ENCODE measurements at places on chromosomes 3 and 15. TPM values are rescaled to one million over a fixed set of nuclear protein-coding genes. Genes with fewer than 3 reads are reported as not detected.

The CFAP100 gene
- not detected for total RNA-seq

The AMIGO3 gene
- not detected for total RNA-seq

DNA sequence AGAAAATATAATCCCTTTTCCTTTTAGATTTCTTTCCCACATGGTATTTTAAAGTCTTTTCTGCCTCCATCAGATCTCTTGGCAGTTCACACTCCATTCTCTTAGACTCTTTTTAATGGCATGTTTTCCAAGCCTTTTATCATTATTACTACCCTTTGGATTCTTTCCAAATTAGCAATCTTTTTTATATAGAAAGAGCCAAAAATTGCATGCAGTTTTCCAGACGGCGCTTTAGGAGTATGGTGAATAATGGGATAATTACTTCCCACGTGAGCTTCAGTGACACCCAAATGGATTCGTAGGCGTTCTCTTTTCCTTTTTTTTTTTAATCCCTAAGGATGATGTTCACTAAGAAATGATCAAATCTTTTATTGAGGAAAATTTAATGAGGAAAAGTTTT, 354.8 kb upstream of the DNAJC19 start:
- no peak for DNase-seq

The RYR3 gene
- under 0.01 TPM for total RNA-seq

The APPL1 gene
- total RNA-seq, result 25.4 TPM

DNA sequence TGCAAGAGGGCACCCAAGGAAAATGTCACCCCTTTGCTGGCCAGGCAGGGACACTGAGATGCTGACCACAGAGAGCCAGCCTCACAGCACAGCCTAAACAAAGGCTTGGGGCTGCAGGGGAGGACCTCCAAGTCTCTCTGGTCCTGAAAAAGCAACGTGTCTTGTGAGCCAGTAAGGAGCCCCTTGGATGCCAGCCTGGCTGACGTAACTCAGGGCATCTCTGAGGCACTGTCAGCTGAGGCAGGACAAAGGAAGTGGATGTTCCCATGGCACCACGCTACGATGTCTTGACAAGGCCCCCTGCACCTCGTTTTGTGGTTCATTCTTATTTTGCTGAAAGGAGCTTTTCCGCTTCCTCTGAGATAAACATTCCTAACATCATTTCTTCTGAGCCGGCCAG, 160.7 kb downstream of the OR4M2 start:
- no peak for DNase-seq

The CASR gene
- total RNA-seq, result not detected

DNA sequence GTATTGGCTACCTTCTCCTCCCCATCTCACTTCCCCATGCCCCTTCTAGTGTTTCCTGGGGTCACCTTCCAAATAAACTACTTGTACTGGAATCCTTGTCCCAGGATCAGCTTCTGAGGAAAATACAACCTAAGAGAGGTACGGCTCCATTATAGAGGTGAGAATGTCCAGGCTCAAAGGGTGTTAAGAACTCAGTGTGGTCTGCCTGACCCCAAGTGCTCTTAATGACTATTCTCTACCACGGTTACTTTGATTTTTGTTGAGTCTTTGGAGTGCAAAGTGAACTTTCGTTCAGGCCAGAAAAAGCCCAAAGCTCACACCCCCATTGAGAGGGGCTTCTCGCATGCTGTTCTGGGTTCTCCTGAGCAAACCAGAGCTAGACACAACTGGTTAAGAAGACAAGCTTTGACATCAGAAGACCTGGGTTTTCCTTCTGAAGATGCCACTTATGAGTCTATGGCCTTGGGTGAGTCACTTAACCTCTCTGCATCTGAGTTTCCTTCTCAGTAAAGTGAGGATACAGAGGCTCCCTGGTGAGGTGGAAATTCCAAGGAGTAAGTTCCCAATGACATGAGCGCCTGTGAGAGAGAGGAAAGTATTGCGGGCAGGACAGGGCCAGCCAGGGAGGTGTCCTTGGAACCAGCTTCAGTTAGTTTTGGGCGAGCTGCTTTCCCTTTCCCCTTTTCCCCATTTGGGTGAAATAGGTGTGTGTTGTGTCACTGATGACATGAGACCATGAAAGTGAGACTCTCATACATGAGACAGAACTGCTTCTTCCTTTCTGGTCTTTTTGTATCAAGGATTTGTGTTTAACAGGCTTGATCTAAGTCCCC, 475.0 kb upstream of the PROK2 start:
- DNase-seq, result no peak

DNA sequence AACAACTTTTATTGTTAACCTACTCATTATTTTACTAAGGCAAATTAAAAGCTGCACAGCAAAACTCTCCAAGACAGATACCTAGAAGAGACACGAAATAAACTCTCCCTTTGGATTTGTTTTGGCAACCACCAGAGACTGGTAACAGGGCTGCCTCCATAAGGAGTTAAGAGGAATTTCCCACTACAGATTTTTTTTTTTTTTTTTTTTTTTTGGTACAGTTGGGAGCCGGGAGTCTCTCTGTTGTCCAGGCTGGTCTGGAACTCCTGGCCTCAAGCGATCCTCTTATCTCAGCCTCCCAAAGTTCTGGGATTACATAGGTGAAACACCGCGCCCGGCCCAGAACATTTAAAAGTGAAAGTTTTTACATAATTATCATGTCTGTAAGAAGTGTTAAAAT, 73.6 kb upstream of the VGLL4 start:
- no peak for DNase-seq

The NOX5 gene
- 0.14 TPM for total RNA-seq

- DNase-seq, result no peak
Observed at GRCh38 chr3:126731044-126731443, 27.0 kb downstream of the CHCHD6 start.
